NCI-H1092 (cell line): ENCODE measurements at places on chromosomes 4 and X.
A peak's percentile ranks its signal among the peaks of the same experiment; 100 is the strongest.

DNA sequence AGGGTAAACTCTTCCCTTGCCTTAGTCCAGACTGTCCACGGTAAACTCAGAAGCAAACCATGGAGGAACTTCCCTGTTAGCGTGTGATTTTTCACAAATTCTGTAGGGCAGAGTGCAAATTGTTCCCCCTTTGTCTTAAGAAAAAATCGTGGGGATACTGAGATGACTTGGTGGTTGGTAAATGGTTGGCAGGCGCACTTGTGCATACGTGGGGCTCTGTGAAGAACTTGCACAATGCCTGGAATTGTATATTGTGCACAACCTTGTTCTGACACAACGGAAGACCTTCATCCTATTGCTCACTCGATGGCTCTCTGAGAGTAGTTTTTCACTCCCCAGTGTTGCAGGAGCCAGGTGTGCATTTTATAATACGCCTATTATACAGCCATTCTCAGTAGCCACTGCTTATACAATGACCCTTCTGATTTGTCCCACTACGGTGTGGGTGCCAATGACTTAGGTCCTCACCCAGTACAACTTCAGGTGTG is 150.0 kb downstream of the SPRY1 start:
- no peak for DNase-seq

- DNase-seq: no peak
Measured at GRCh38 chr4:48032721-48033120, 16.1 kb downstream of the NIPAL1 start.

- DNase-seq: no peak
Measured at GRCh38 chr4:110730318-110730717, 107.4 kb upstream of the PITX2 start.

- peak; percentile 10 for DNase-seq
Measured at GRCh38 chrX:108439961-108440696, 491 bp downstream of the COL4A5 start.

GRCh38 chrX:72050011-72050410 is 81.7 kb downstream of the RTL5 start:
- DNase-seq: no peak

GRCh38 chrX:112651766-112652165 is 28.0 kb downstream of the LHFPL1 start:
- DNase-seq: no peak

- DNase-seq: no peak
Measured at GRCh38 chrX:6732101-6732500, 197.2 kb upstream of the VCX3A start.

- no peak for DNase-seq
Measured at GRCh38 chrX:54157561-54157960, 25.5 kb downstream of the FAM120C start.

- DNase-seq: no peak
Measured at GRCh38 chrX:103329991-103330390, at the start of gene TCEAL7. TCEAL7 (plus strand) TSS chrX:103330239; CDS start chrX:103331404, 1,165 bp downstream.

DNA sequence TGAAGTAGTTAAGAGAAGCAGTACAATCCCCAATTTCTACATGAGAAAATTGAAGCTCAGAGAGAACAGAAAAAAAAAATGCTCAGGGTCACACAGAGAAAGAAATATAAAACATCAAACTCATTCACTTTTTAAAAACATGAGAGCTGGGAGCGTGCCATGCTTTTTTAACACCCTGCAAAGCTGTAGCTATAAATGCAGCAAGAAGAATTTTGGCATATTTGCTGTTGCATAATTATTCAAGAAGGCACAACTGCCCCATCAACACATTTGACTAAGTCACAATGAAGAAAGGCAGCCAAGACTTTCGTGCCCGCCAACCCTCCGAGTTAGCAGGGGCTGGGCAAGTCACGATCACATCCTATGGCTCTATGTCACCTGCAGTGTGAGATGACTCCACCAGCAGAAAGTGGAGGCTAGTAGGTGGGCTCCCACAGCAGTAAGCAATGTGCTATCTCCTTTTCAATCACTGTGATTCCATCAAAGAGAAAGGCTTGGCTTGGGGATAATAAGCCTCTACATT is 214.8 kb downstream of the DHX15 start:
- no peak for DNase-seq

GRCh38 chr4:101419336-101420135 is 72.2 kb upstream of the PPP3CA start:
- DNase-seq: no peak

DNA sequence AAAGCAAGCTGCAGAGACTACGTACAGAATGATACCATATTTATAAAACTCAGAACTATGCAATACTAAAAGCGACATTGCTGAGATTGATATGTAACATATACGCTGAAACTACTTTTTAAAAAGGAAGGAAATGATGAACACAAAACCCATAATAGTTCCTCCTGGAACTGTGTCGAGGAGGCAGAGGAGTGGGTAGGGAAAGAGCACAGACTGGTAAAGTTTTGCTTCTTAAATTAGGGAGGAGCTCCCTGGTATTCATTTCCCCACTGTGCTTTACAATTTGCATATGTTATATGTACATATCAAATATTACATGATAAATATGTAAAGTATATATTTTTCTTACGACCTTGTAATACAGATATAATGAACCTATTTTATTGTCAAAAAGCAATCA is 13.9 kb downstream of the UFSP2 start:
- no peak for DNase-seq

DNA sequence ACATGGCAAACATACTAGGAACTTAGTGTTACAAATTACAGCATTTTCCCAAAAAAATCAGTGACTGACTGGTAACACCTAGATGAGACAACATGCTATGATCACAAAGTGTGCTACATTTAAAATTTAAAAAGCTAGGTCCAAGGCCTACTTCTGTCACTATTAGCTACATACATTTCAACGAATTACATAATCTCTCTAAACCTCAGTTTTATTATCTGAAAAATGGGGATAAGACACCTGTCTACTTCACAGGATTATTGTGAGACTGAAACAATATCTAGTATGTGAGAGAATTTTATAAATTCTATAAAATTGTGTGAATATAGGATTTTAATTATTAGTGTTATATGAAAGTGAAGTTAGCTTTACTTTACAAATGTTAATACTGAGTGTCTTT is 228.5 kb downstream of the DCLK2 start:
- no peak for DNase-seq

DNA sequence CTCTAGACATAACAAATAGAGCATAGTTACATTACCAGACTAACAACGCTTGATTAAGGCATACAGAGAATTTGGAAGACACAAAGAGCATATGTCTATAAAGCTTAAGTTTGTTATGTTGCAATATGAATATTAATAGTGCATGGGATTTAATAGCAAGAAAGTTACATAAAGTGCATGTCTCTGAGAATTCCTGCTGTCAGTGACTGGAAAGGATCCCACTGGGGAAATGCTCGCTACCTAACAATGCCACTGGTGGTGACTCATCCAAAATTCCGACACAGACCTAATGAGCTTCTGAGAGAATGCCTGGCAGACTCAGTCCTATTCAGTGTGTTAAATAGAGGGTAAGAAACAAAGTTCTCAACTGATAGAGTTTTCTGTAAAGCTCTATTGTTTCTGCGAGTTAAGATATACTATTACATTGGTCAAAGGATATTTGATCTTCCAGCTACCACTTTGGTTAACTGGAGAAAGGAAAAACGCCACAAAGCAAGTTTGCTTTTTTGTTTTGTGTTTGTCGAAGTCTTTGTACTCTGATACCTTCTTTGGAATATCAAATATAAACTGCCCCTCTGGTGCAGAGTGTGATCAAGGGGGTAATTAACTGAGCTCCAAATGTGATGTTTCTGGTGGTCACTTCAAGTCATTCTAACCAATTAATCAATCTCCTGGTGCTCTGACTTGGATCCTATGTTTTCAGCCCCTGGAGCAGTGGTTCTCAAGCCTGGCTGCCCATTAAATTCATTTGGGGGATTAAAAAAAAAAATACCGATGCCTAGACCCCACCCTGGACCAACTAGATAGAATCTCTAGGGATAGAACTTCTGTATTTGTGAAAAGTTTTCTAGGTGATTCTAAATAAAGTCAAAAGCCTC is 107.9 kb downstream of the PALLD start:
- DNase-seq: no peak

DNA sequence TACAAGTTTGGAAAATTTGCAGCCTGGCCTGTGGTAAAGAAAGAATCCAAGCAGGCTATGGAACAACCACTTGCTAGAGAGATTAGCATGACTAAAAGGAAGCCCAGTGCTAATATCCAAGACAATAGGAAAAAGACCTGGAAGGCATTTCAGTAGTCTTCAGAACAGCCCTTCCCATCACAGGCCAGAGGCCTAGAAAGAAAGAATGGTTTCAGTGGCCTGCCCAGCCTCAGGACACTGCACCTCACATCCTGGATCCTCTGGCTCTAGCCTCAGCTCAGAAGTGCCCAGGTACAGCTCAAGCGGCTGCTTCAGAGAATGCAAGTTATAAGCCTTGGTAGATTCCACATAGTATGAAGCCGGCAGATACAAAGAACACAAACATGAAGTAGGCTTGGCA is 449.8 kb upstream of the AR start:
- no peak for DNase-seq

- DNase-seq: no peak
Measured at GRCh38 chr4:79662651-79663050, 254.6 kb upstream of the GK2 start.

- no peak for DNase-seq
Measured at GRCh38 chrX:44989995-44990770, 117.2 kb downstream of the KDM6A start.

GRCh38 chr4:73103799-73104503 is 34.4 kb upstream of the COX18 start:
- no peak for DNase-seq

GRCh38 chrX:38654302-38654701 is 93.0 kb downstream of the TSPAN7 start:
- DNase-seq: peak; percentile 14

- no peak for DNase-seq
Measured at GRCh38 chr4:120761070-120761469, 161.5 kb downstream of the PRDM5 start.

GRCh38 chr4:120867506-120867905 is 55.0 kb downstream of the PRDM5 start:
- DNase-seq: no peak

DNA sequence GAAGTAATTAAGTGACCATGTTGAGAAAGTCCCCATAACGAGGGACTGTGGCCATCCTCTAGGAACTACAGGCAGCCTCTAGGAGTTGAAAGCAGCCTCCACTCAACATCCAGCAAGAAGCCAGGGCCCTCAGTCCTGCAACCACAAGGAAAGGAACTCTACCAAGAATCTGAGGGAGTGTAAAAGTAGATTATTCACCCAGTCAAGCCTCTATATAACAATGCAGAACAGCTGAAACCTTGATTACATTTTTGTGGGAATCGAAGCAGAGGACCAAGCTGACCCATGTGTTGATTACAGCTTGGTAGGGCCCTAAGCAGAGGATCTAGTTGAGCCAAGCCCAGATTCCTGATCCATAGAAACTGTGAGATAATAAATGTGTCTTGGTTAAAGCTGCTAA is 17.1 kb downstream of the RPS6KA6 start:
- DNase-seq: no peak

DNA sequence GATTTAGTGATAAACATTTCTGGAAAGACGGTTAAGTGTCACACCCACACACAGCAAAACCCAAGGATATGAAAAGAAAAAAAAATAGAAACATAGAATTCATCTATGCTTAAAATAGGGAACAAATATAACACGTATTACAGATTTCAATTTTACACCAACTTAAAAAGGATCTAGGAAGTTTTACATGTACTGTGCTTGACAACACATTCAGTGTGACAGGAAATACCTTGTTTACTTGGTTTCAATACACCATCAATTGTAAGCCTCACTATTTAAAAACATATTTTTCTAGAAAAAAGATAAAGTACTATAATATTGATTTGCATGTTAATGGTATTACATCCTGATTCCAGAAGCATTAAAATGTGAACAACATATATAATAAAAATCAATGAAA is 77.0 kb upstream of the SPRY1 start:
- no peak for DNase-seq

DNA sequence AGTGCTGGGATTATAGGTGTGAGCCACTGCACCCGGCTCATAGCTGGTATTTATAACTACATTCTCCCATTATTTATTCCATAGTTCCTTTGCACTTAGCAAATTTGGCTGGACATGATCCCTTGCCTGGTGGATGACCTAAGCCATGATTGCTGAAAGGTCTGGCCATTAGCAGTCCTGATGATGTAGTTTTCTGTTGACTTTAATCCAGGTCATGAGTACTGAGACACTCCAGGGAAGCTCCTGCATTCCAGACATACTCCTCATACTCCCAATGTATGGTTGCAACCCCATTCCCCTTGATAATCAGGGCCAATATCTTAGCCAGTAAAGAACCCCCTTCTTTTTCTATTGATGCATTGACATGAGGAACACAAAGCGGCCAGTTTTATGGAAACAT is 24.4 kb upstream of the MGST2 start:
- DNase-seq: no peak

DNA sequence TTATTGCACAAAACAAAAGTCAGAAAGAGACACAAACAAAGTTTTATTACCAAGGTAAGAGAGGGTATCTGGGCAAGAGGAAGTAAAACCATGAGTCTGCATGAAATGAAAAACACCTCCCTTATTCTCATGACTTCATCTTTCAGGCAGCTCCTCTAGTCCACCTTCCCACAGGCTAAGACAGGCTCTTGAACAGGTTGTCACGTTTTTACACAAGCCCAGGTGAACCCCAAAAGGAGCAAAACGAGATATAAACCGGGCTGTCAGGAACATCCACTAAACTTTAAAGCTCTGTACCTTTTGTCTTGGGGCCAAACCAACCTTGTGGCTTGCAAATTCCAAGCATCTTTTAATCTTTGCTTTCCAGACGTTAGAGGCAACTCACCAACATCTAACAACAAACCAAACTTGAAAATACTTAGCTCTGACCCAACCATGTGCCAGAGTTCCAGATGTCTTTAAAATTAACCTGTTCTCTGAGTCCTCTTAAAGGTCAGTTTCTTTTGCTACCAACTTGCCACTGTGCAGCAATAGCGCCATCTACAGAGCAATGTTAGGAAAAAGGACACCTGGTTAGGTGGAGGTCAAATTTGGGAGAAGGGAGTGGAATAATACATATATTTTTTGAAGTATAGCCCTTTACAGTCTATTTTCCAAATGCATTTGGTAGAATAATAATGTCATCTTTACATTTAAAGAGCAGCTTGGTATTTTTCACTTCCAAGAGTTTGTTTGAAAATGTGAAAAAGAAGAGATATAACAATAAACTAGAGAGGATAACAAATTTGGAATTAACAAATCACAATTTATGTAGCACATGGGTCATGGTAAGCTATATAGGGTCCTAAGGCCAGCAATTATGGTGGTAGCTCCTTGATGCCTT is 73.1 kb downstream of the QRFPR start:
- peak; percentile 14 for DNase-seq
